ENCODE measurements at places on chromosomes 13 and 19. TPM values are rescaled to one million over a fixed set of nuclear protein-coding genes. Genes with fewer than 3 reads are reported as not detected.

PCDH8 gene
- polyA plus RNA-seq: 0.07 TPM

ABHD8 gene
- 8.0 TPM for polyA plus RNA-seq

GTF2F2 gene
- 29.4 TPM for polyA plus RNA-seq

PTPRH gene
- polyA plus RNA-seq: 0.27 TPM

TEAD2 gene
- 97.9 TPM for polyA plus RNA-seq

ZNF223 gene
- polyA plus RNA-seq: 13.5 TPM

PLK5 gene
- 0.36 TPM for polyA plus RNA-seq

PGLYRP1 gene
- polyA plus RNA-seq: 0.24 TPM

PNMA8A gene
- polyA plus RNA-seq: 55.0 TPM

CGB3 gene
- not detected for polyA plus RNA-seq

APOE gene
- 274 TPM for polyA plus RNA-seq

SLC7A10 gene
- 0.27 TPM for polyA plus RNA-seq

NTN5 gene
- polyA plus RNA-seq: 0.87 TPM

PSG2 gene
- polyA plus RNA-seq: 0.12 TPM

NLRP9 gene
- not detected for polyA plus RNA-seq

SMAD9 gene
- 30.9 TPM for polyA plus RNA-seq

TTYH1 gene
- 7.5 TPM for polyA plus RNA-seq

CPT1C gene
- 13.1 TPM for polyA plus RNA-seq

IZUMO2 gene
- 0.19 TPM for polyA plus RNA-seq

FOSB gene
- polyA plus RNA-seq: 56.7 TPM

ADM5 gene
- polyA plus RNA-seq: 0.61 TPM

SLC17A7 gene
- polyA plus RNA-seq: 0.47 TPM

ZNF429 gene
- 25.7 TPM for polyA plus RNA-seq

PDX1 gene
- polyA plus RNA-seq: not detected

CEACAM8 gene
- 0.21 TPM for polyA plus RNA-seq

NCAN gene
- polyA plus RNA-seq: 0.12 TPM

SIGLEC12 gene
- 0.11 TPM for polyA plus RNA-seq

ZNF324 gene
- 8.6 TPM for polyA plus RNA-seq

C1QTNF9 gene
- 0.21 TPM for polyA plus RNA-seq

LENG9 gene
- 1.4 TPM for polyA plus RNA-seq

GSX1 gene
- polyA plus RNA-seq: not detected

RAB3D gene
- polyA plus RNA-seq: 17.6 TPM

CCDC97 gene
- 33.8 TPM for polyA plus RNA-seq

PRRG2 gene
- polyA plus RNA-seq: 7.3 TPM

OR7A10 gene
- not detected for polyA plus RNA-seq

SIGLEC8 gene
- polyA plus RNA-seq: not detected

GJA3 gene
- polyA plus RNA-seq: 14.0 TPM

FFAR2 gene
- 0.21 TPM for polyA plus RNA-seq

FFAR1 gene
- polyA plus RNA-seq: 0.31 TPM

GIPC3 gene
- polyA plus RNA-seq: 2.7 TPM

EPSTI1 gene
- polyA plus RNA-seq: 13.5 TPM
